Hypothalamus (tissue), 51 donors: ENCODE measurements at places on chromosomes 1 and 21.

GRCh38 chr1:207908107-207908734 lies 2.7 kb downstream of the CD34 start:
- DNase-seq: no peak

- DNase-seq: no peak
These were observed 421 bp upstream of the LCE3A start for GRCh38 chr1:152623203-152623844.

DNA sequence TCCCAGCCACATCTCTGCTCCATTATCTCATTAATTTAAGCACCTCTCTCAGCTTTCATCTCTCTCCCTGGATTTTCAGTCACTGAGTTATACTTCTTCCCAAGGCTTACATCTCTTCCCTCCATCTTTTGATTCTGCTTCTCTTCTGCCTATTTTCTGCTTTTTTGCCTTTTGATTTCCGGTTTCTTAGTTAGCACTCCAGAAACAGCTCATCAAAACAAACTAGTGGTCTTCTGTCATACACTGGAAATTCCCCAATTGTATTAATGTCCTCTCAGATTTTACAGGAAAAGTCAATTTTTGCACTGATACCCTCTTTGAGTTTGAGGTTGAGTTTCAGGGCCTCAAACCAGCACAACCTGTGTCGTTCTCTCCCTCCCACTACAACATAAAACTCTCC lies 1.5 kb downstream of the LCE3E start:
- no peak for DNase-seq

GRCh38 chr21:27293239-27293638 lies 326.4 kb upstream of the ADAMTS5 start:
- no peak for DNase-seq

- no peak for DNase-seq
These were observed 5.4 kb downstream of the VPS45 start for GRCh38 chr1:150072959-150073358.

- DNase-seq: no peak
These were observed 202.5 kb upstream of the EDN2 start for GRCh38 chr1:41687007-41687406.

DNA sequence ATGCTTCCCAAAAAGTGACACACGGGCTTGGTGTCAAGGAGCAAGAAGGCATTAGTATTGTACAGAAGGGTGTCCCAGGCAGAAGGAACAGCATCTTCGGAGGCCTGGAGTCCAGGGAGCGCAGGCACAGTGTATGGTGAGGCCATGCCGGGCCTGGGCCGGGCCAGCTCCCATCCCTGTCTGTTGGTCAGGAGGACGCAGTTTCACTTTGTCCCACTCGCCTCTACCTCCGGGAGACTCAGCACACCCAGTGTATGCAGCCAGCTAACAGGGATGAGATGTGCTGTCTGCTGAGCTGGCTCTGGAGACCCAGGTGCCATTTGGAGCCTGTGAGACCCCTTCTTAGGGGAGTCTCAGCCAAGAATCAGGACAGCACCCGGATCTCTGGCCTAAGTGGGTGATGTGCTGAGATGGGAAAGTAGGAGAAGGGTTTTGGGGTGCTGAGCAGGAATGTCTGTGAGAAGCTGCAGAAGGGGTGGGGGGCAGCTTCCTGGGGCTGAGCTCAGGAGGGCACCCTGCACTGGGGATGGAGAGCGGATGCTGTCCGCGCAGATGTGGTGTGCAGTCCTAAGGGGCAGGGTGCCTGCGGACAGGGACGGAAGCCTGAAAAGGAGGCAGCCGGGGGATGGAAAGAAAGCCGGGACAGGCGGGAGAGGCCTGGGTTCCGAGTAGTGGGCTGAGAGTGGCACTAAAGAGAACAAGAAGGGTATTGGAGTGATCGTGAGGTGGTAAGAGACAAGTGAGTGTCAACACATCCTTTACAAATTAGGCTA lies 25.7 kb downstream of the DMRTB1 start:
- DNase-seq: no peak

GRCh38 chr1:156095906-156096508 lies 13.7 kb upstream of the MEX3A start:
- DNase-seq: no peak

DNA sequence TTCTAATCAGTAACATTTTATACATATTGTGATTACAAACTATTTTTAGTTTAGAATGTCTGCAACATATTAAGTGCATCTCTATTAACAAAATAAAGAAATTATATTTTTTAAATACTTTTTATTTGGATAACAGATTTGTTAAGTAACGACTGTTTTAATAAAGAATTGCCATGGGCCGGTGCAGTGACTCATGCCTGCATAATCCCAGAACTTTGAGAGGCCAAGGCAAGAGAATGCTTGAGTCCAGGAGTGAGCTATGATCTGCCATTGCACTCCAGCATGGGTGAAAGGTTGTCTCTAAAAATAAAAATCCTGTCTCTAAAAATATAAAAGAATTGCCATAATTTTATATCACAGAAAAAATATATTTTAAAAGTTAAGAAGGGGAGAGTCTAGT lies 4.1 kb downstream of the LRRIQ3 start:
- no peak for DNase-seq

DNA sequence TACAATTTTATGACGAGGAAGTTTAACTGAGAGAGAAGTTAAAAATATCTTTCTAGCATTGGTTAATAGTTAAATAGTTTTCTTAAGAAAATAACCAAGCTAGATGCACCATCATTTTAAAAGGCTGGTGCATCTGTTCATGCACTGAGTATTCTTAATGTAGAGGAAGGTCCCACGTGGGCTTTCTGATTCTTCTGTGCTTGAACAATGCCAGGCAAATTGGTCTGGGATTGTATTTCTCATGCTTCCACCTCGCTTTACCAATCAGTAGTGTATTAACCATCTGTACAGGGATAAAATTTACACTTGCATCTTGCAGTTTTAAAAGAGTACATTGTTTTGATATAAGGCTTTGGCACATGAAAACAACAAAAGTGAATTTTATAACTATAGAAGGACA lies 47.4 kb upstream of the MTF2 start:
- no peak for DNase-seq
